CD4-positive, alpha-beta memory T cell (primary cell): ENCODE measurements at places on chromosomes 12 and 14. TPM values are rescaled to one million over a fixed set of nuclear protein-coding genes. Genes with fewer than 3 reads are reported as not detected.
A peak's percentile ranks its signal among the peaks of the same experiment; 100 is the strongest.

DNA sequence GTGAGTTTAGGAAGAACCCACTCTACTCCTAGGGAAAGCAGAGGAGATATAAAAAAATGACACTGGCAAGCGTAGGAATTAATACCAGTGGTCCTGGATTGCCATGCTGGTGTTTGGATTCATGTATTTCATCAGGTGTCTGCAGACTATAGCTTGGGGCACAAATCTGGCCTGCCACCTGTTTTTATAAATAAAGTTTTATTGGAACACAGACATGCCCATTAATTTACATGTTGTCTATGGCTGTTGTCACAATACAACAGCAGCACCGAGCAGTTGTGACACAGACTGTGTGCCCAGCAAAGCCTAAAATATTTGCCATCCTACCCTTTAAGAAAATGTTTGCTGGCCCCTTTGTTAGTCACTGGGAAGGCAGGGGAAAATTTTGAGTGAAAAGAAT is 553.2 kb downstream of the VRK1 start:
- H3K36me3 ChIP-seq = no peaks in the 10 kb centered on the region
- no peak overlapping the region for H3K4me3 ChIP-seq
- no peaks in the 10 kb centered on the region for H3K4me1 ChIP-seq
- no peak for DNase-seq

The ANKRD33 gene
- total RNA-seq = not detected

DNA sequence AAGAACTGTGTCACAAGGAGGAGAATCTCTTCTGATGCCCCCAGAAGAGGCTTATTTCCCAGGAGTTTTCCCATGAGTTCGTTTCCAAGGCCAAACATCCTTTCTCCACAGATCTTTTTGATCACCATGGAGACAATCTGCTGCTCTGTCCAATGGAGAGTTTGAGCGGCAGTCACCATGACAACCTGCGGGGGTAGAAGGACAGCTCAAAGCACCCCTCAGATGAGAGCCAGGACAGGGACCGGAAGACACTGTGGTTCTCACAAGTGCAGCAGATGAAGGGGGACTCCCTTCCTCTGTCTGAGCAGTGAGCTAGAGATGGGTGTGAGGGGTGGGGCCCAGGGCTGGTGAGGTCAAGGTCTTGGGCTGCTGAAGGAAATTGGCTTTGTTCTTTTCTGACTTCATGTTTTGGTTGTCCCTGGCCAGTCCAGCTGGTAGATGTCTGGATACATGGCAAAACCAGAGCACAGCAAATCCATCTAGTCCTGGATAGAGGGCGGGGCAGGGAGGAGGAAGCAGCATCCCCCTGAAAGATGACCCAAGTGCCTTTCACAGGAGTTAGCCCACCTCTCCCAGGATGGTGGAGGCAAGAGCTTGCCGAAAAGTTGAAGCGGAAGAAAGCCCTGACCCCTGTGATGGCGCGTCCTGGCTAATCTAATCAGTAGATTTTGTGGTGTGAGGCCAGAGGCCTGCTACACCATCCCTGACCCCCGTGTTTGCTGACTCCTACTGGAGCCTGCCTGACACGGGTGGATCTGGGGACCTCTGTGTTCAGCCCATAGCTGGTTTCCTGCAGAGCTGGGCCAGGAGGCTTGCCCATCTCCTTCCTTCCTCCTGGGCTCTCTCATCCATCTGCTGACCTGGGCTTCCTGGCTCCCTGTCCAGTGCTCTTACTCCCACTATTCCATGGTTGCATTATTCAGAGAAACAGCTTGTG is 24.4 kb downstream of the DHRS2 start:
- DNase-seq = peak; percentile 10
- H3K4me3 ChIP-seq = no peak overlapping the region
- no peaks in the 10 kb centered on the region for H3K4me1 ChIP-seq
- no peaks in the 10 kb centered on the region for H3K27me3 ChIP-seq
- no peak overlapping the region for H3K27ac ChIP-seq

DNA sequence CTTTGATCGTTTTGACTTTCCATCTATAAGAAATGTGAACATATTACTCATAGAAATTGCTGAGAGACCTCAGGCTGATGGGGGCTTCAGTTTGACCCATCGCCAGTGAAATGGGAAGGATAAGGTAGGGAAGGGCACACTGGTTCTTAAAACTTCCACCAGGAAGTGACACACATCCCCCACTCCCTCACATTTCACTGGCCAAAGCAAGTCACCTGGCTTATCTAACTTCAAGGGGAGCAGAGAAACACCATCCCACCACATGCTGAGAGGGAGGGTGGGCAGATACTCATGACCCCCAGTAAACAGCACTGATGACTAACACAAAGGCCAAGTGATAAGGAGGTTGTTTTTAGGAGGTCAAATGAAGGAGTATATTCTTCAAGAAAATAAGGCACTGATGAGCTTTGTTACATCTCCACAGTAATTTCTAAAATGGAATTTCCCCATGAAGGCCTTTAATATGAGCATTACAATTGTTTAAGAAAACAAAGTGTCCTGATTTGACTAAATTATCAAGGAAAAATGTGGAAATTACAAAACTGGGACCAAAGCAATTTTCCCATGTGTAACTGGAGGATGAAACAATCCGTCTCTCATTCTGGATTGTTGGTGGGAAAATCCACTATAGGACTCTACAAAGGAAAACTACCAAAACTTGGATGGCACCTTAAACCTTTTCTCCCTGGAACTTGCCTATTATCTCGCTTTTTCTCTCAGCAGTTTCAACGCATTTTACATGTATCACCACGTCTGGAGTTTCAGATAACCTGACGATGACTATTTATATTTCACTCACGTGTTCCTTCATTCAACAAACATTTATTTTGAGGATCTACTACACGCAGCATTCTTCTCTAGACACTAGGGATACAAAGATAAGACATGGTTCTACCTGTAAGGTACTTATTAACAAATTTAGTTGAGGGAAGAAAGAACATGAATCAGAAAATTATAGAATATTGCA is 91.8 kb upstream of the EEA1 start:
- DNase-seq = no peak
- H3K27me3 ChIP-seq = no peaks in the 10 kb centered on the region
- no peak overlapping the region for H3K27ac ChIP-seq
- no peak overlapping the region for H3K4me3 ChIP-seq
